Endothelial cell of umbilical vein (primary cell): ENCODE measurements at places on chromosomes 2 and 18. TPM values are rescaled to one million over a fixed set of nuclear protein-coding genes. Genes with fewer than 3 reads are reported as not detected.
A peak's percentile ranks its signal among the peaks of the same experiment; 100 is the strongest.

DNA sequence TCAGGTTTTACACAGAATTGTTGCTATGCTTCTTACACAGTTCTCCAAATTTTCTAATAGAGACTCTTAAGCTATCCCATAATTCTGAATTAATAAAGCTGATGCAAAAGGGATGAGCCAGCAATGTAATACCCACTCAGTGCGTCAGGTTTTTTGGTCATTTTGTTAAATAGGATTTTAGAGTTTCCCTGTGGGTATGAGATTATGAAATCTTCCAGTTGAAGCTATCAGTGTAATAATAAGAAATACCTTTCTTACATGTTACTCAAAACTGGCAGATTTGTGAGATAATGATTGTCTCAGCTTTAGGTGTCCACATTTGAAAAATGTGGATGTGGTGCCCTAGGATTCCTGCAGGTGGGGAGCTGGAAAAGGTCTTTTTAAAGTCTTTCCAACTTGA is 44.5 kb downstream of the SOCS6 start:
- no peak for DNase-seq

DNA sequence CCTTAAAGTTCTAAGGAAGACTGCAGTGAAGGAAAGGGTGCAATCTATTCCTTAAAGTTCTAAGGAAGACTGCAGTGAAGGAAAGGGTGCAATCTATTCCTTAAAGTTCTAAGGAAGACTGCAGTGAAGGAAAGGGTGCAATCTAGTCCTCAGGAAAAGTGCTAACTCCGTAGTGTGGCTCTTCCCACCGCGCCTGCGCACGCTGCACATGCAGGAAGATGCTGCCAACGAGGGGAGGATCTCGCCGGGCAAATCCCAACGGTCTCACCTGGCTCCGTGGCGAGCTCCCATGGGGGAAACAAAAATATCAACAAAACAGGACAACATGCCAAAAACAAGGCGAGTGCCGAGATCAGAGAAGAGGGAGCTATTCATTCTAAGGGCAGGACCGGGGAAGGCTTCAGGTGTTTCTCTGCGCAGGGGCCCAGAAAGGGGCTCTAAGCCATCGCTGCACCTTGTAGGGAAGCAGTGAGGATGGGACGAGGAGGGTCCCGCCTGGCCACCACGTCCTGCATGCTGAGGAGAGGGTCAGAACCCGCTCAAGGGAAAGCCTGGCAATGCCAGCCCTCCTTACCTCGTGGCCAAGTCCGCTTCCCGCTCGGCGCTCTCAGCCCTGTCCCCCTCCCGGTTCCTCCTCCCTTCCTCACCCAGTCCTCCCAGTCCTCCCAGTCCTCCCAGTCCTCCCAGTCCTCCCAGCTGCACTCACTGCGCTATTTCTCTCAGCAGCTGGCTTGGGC is 24.5 kb downstream of the TIMM21 start:
- no peak for DNase-seq

DNA sequence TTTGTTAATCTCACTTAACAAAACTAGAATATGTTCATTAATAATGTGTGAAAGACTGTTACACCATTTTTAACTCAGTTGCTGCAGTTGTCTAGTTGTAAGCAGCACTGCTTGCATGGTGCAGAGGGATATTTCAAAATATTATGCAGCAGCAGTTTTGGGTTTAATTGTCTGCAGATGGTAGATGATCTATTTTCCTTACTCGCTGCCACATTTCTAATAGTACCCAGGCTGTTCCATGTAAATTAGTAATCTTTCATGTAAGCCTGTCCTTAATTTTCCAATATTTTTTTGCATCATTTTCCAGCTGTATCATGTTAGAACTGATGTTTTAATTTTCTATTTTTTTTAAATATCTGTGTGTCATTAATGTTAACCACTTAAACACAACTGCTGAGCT is 488.1 kb upstream of the RAB12 start:
- DNase-seq = no peak

- no peak for DNase-seq
Measured at GRCh38 chr2:43302961-43303494, 76.6 kb upstream of the ZFP36L2 start.

DNA sequence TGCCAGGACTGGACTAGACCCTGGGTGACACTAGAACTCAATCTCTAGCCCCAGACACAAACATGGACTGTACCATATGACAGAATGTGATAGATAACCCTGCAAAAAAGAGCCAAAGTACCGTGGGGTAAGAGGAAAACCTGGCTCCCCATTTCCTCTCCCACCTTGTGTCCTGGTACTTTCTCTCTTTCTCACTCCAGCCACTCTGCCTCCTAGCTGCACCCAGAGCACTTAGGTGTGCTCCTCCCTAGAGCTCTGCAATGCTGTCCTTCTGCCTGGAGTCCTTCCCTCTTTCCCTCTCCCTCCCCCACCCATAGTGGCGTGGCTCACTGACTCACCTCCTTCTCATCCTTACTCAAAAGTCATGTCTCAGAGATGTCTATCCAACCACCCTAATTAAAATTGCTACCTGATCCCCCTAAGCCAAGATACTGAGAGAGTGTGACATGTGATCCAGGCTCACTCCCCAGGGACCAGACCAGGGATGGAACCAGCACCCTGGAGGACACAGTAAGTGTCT is 171.3 kb downstream of the LOXHD1 start:
- no peak for DNase-seq

- peak; percentile 44 for DNase-seq
Measured at GRCh38 chr2:191539068-191539467, 138.9 kb upstream of the NABP1 start.

- peak; percentile 69 for DNase-seq
Measured at GRCh38 chr2:30208453-30208852, 22.9 kb upstream of the LBH start.

- no peak for DNase-seq
Measured at GRCh38 chr2:127226132-127226519, 6.0 kb upstream of the CYP27C1 start.

DNA sequence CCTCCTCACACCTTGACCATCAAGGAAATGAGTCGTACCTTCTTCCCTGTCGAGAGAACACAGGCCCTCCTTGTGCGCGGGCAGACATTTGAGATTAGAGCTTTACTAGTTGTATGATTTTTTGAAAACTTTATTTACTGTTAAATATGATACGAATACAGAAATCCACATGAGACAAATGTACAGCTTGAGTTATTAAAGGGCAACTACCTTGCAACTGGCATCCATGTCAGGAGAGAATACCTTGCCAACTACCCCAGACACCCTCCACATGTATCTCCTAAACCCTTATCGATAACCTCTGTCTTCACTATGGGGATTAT is 28.3 kb downstream of the KLHL23 start:
- DNase-seq = no peak

GRCh38 chr2:239157269-239157668 is 243.6 kb downstream of the HDAC4 start:
- DNase-seq = no peak

DNA sequence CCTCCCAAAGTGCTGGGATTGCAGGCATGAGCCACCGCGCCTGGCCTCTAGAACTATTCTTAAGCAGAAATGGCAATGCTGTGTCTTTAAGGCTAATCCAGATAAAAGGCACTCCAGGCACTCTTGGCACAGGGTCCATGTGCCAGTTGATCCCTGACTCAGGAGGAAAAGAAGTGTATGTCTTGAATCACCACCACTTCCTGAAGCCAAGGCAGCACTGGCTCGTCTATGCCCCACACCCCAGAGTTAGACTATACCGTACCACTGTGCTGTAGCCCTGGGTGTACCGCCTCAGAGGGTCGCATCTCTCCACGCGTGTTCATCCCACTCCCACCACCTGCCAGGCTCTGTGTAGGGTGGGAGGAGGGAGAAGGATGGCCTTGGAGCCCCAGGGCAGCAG is 9.0 kb downstream of the TNFRSF11A start:
- DNase-seq = peak; percentile 90

DNA sequence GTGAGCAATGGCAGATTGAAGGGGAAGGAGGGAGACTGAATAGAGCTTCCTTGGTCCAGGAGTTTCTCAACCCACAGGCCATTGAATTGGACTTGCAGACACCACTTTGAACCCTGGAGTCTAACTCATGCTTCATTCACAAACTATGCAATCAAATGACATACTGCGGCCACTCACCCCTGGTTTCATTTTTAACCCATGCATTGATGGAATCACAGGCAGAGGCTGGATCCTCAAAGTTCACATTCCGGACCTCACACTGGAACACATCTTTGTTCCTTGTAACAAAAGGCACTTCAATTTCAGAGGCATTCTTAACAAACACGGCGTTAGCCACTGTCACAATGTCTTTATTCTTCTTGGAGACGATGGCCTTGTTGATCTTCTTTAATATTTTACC is 40.7 kb downstream of the MRPL44 start:
- DNase-seq = no peak

DNA sequence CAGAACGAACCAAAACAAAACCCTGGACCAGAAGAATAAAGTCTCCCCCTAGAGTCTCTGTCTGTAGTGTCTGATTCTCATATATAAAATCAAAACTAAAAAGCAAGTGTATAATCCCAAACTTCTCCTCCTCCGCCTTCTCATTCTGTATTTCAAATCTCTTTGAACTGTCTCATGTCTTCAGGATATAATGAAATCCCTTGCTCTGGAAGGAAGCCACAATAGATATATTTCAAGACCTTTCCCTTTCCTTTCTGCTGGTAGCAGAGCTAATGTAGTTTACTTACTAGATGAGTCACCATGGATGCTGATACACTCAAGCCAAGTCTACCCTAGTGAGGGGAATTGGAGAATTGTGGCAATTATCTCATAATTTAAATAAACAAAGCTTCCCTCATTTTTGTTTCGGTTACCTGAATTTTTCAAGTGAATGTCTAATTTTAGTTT is 33.5 kb upstream of the CCDC93 start:
- peak; percentile 47 for DNase-seq

Gene ME2
- 39.6 and 42.4 TPM in 2 replicates for total RNA-seq

Gene NCKAP1
- total RNA-seq = 121 and 130 TPM in 2 replicates

Gene LOXL3
- 0.95 and 0.97 TPM in 2 replicates for total RNA-seq

Gene DPP10
- total RNA-seq = not detected in 2 replicates

Gene PROKR1
- total RNA-seq = not detected in 2 replicates

Gene SIX2
- total RNA-seq = 0.24 and 0.32 TPM in 2 replicates
